ENCODE measurements at places on chromosomes 16 and 17.

- no peak for DNase-seq
Observed at GRCh38 chr16:50863644-50864144, 121.8 kb downstream of the CYLD start.

GRCh38 chr17:40564883-40565768 lies at the start of gene CCR7:
Gene CCR7, minus strand, starts transcription at chr17:40565472. Its CDS starts 63 bp downstream, at chr17:40565409.
- peak; percentile 77 for DNase-seq

GRCh38 chr17:29883497-29883896 lies 46.5 kb downstream of the SSH2 start:
- DNase-seq, result no peak

- no peak for DNase-seq
Observed at GRCh38 chr16:57091975-57092785, at the start of gene CPNE2. Gene CPNE2, plus strand, starts transcription at chr16:57092583. Its CDS starts 18,160 bp downstream, at chr16:57110743.

- no peak for DNase-seq
Observed at GRCh38 chr17:61354895-61355874, 44.5 kb upstream of the TBX2 start.

GRCh38 chr16:87918338-87918737 lies 18.0 kb downstream of the CA5A start:
- DNase-seq, result no peak

DNA sequence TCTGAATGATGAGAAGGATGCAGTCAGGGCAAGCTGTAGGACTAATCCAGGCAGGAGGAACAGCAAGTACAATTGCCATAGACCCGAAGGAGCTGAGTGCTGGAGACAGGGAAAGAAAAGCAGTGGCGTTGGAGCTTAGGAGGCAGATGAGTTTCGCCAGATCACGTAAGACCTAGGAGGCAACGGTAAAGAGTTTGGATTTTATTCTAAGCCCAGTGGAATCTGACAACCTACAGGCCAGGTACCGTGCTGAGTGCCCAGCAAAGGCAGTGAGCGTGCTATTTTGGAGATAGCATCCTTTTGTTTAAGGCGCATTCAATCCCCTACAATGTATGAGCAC lies 1.2 kb downstream of the USP43 start:
- no peak for DNase-seq

DNA sequence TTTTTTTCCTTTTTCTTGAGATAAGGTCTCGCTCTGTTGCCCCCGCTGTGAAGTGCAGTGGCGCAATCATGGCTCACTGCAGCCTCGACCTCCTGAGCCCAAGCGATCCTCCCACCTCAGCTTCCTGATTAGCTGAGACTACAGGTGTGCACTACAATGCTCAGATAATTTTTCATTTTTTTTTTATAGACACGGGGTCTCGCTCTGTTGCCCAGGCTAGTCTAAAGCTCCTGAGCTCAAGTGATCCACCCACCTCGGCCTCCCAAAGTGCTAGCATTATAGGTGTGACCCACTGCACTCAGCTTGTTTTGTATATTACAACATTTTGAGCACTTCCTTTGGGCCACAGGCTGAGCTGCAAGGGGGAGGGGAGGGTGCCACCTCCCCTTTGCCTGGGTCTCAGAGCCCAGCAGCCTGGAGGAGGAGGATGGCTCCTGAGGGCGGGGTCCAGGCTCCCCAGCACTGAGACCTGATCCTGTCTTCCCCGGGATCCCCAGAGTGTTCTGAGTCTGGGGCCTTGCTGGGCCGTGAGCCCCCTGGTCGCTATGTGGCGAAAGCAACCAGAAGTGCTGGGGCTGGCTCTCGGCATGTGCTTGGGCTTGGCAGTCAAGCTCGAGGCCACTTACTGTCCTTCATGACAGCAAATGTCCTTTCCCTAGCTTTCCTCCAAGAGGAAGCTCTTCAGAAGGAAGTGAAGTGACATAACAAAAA lies 8.1 kb downstream of the DEF8 start:
- no peak for DNase-seq

GRCh38 chr17:74827800-74828199 lies 31.9 kb downstream of the GRIN2C start:
- no peak for DNase-seq

GRCh38 chr17:55089256-55089655 lies 120.7 kb downstream of the STXBP4 start:
- no peak for DNase-seq

GRCh38 chr17:10328971-10329923 lies 43.6 kb downstream of the MYH13 start:
- DNase-seq, result no peak

DNA sequence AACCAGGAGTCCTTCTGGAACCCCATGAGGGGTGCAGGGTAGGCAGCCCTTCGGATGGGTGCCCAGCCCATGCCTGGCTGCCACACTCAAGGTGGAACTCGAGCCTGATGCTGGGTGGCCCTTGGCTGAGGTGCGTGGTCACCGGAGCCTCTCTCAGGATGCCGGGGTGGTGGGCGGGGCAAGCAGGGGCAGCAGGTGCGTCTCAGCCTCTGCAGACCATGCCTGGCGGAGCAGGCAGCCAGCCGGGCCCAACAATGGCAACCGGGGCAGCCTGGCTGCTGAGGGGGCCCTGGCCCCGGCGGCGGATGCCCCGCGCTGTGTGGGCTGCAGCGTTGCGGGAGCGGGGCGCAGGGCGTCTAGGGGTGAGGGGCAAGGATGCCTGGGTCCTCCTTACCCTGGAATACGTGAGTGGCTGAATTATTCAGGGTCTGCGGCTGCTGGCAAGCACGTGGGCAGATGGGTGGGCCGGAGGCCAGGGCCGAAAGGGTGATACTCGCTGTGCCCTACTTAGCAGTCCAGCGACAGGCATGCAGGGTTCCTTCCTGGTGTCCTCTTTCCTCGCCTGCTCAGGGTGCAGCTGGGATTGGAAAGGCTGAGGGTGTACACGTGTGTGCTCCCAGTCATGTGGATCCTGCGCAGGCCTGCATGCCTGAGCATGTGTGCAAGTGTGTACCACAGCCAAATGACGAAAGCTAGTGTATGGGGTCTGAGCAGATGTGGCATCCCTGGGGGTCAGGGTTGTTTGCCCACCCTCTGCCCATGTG lies 14.6 kb downstream of the MYO15A start:
- DNase-seq, result no peak

- DNase-seq, result no peak
Observed at GRCh38 chr17:30358055-30358760, 20.5 kb upstream of the CPD start.

DNA sequence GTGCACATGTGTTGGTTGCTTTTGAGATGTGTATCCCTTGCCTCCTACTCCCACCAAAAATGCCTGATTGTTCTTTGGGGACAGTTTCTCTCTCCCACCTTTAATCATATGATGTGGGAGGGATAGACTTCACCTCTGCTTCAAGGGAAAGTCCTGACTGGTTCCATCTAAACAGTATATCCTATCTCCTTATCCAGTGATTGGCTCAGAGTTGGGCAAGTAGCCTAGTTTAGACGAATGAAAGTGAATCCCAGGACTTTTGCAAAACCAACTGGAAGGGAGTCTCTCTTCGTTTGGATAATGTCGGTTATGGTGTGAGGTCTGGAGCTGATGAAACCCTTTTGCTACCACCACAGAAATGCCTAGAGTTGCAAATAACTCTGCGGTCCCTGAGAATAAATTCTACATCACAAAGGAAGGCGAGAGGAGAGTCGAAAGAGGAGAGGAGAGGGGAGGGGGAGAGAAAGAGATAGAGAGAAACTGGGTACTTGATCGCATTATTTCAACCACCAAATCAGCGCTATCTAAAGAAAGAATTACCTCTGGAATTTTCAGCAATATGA lies 77.1 kb upstream of the SALL1 start:
- no peak for DNase-seq

DNA sequence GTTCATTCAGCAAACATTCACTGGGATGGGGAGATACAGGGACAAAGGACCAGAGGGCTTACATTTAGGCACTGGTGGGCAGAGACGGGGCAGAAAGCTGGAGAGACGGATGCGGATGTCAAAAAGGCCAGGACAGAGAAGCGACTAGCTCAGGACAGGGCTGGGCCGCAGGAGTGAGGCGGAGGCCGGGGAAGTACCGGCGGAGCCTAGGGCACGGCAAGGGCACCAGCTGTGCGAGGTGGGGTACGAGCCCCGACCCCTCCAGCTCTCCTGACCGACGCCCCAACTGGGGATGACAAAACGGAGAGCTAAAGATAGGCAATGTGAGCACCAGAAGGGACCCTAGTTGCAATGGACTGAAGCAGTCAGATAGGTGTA lies 3.9 kb upstream of the SGCA start:
- no peak for DNase-seq

DNA sequence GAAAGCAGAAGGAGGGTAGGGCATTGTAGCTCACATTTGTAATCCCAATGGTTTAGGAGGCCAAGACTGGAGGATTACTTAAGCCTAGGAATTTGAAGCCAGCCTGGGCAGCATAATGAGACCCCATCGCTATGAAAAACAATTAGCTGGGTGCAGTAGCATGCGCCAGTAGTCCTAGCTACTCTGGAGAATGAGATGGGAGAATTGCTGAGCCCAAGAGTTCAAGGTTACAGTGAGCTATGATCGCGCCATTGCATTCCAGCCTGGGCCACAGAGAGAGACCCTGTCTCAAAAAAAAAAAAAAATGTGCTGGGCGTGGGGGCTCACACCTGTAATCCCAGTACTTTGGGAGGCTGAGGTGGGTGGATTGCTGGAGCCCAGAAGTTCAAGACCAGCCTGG lies 5.0 kb downstream of the ATF7IP2 start:
- no peak for DNase-seq

- no peak for DNase-seq
Observed at GRCh38 chr17:47660064-47660492, 10.4 kb downstream of the KPNB1 start.

DNA sequence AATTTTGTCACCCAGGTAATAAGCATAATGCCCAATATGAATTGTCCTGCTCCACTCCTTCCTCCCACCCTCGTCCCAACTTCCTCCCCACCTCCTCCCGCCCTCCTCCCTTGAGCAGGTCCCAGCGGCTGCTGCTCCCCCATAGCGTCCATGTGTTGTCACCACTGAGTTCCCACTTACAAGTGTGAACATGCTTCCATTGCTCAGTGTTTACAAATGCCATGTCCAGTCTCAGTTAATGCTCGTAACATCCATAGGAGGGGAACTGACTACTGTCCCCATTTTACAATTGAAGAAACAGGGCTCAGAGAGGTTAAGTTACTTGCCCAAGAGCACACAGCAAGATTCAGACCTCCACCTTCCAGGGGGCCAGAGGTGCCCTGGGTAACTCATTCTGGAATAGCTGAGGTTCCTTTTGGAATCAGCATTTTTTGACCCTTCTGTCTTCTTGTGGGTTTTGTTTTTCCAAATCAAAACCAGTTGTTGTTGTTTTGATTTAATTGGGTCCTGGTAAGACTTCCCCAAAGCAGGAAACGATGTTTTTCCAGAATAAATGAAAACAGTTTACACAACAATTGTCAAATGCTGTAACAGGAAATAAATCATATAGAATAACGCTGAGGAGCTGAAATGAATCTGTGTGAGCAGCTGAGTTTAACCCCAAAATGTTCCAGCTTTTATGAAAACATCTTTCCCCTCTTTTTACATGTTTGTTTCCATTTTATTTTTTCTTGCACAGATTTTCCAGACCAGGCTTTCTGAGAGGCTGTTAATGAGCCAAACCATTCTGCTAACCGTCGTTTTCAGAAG lies 73.9 kb downstream of the ZDHHC7 start:
- DNase-seq, result no peak

- DNase-seq, result no peak
Observed at GRCh38 chr17:57045868-57046704, 39.0 kb upstream of the AKAP1 start.

DNA sequence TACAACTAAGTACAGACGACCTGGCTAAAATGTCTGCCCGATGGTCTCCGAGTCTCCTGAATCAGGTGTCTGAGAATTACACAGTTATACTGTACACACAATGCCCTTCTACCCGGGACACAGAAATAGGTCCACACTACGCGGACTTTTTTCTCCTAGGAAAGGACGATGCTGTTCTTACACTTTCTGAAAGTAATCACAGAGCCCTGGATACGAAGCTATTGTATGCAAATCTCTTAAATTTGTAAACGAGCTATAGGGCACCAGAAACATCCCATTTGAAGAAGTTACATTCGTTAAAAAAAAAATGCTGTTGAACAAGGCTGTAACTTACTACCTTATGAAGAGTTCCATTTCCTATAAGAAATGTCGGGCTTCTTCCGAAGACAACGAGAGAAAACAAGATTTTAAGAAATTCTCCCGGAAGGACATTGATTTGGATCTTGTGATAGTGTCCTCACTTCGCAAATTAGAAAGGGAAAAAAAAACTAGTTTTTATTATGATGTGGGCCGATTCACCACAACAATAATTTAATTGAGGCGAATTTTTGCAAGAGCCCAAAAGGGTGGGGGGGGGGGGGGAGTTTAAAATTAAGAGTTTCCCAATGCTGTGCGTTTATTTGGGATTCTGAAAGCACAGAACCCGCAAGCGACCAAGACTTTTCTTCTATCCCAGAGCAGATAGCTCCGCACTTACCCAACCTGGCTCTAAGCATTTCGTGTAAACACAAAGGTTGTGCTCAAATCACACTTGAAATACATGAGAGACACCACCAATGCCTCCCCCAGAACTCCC lies 1.5 kb upstream of the SOX9 start:
- DNase-seq, result no peak

DNA sequence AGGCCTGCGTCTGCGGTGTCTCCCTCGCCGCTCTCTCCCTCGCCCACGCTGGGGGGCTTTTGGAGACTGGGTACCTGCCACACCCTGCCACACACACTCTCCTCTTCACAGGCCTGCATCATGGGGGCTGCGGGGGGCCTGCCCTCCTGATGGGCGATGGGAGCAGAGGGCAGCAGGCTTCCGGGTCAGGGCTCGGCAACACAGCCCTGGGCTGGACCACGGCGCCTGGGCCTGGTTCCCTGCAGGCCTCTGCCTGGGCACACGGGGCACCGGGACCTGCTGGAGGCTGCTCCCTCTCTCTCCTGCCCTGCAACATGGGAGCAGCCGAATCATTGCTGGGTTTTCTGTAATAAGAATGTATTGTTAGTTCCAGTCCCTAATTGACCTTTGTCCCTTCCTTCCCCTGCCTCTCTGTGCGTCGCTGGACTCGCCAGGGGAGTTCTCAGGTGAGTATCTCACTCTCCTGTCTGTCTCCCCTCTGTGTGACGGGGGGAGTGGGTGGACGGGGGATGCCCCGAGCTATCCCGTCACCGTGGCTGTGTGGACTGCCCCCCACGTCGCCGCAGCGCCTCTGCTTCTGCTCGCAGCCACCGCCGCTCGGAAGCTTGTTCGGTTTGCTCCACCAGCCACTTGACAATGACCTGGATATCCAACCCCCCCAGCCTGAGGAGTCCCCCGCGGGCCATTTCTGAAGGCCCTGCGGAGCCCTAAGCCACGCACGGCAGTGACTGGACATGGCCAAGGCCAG lies 13.5 kb downstream of the NME3 start:
- no peak for DNase-seq

- no peak for DNase-seq
Observed at GRCh38 chr17:75617218-75617617, 16.0 kb upstream of the SMIM5 start.

- DNase-seq, result no peak
Observed at GRCh38 chr17:6489016-6489550, 44.8 kb downstream of the PIMREG start.

- DNase-seq, result no peak
Observed at GRCh38 chr17:45146166-45146565, 2.1 kb upstream of the HEXIM1 start.

All from stimulated activated CD4-positive, alpha-beta T cell treated with anti-CD3 and anti-CD28 coated beads, Interleukin-1b, Interleukin-23, amount 100 ng/mL, for 1 hour (primary cell).